ENCODE measurements at places on chromosomes 4 and X.

- H3K36me3 ChIP-seq: no peaks in the 10 kb centered on the region
- no peaks in the 10 kb centered on the region for H3K27me3 ChIP-seq
- H3K4me1 ChIP-seq: peaks cover 79% of the 10 kb centered on the region
- DNase-seq: no peak
- H3K27ac ChIP-seq: peak overlapping the region; percentile 95
These were observed 557.6 kb upstream of the DIPK2B start for GRCh38 chrX:45758319-45758718.

- no peak overlapping the region for H3K27ac ChIP-seq
- H3K4me3 ChIP-seq: no peak overlapping the region
- DNase-seq: no peak
- H3K27me3 ChIP-seq: no peaks in the 10 kb centered on the region
These were observed 1011.7 kb upstream of the PCDH7 start for GRCh38 chr4:29708473-29708872.

DNA sequence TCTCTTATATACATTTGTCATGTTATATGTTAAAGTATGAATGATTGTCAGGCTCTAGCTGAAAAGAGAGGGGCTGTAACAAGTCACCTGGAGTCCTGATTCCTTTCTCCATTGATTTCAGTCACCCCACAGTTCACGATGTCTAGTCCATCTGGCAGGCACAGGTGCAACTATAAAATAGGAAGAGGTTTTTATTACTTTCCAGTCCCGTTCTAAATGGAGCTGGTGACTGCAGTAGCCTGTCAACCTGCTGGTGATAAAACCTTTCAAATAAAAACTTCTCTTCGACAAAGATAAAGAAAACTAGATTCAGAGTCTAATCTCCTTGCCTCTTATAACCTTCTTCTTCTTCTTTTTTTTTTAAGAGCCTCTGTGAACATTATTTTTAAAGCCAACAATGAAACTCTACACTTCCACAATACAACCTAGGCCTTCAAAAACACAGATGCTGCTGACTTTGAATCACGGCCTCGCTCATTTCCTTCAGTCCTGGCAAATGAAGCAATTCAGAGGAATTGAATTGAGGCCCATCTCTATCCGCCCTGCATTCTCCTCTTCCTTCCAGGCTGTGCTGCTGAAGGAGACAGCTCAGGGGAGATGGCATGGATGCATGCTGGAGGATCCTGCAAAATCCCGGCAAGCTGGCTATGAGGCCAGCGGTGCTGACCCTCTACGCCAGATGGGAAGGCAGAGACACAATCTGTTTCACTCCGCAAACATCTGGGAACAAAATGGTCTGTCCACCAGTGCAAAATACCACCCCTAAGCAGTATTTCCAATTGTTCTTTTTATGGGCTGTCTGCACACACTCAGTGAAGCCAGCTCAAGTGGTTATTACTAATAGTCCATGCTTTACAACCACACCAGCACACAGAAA is 27.3 kb upstream of the CDKN2AIP start:
- H3K4me1 ChIP-seq: no peaks in the 10 kb centered on the region
- no peak for DNase-seq
- H3K36me3 ChIP-seq: no peaks in the 10 kb centered on the region

DNA sequence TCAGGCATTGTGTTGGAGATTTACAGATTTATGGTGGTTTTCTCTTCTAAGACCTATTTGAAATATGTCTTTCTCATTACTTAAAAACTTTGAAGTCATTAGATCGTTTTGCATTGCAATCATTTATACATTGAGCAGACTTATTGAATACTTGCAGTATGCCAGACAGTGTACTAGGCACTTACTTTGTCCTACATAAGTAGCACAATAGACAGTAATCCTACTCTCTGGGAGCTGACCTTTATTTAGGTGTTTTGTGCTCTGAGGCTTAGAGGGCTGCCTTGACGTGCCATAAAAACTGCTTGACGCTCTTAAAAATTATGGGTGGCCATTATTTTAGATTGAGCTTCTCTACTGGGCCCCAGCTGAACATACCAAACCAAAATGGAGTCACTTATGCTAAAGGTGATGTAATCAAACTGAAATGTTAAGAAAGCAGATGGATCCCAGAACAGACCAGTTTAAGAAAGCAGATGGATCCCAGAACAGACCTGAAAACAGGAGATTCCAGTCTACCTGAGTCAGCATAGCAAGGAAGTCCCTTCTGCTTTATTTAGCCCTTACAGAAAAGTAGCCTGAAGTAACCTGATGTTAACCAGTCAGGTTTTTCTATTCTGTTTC is 42.4 kb downstream of the PTTG2 start:
- peaks cover 4% of the 10 kb centered on the region for H3K36me3 ChIP-seq
- no peaks in the 10 kb centered on the region for H3K27me3 ChIP-seq
- no peak overlapping the region for H3K4me3 ChIP-seq
- DNase-seq: no peak

- H3K27me3 ChIP-seq: no peaks in the 10 kb centered on the region
- peak overlapping the region; percentile 21 for H3K4me3 ChIP-seq
- peak overlapping the region; percentile 59 for H3K27ac ChIP-seq
- DNase-seq: no peak
- peaks cover 38% of the 10 kb centered on the region for H3K4me1 ChIP-seq
These were observed 908 bp upstream of the TLR6 start for GRCh38 chr4:38857354-38858096.

- H3K27ac ChIP-seq: no peak overlapping the region
- H3K4me3 ChIP-seq: no peak overlapping the region
- H3K36me3 ChIP-seq: no peaks in the 10 kb centered on the region
- DNase-seq: no peak
- no peaks in the 10 kb centered on the region for H3K27me3 ChIP-seq
- H3K4me1 ChIP-seq: no peaks in the 10 kb centered on the region
These were observed 103.1 kb upstream of the PCDH7 start for GRCh38 chr4:30616942-30617646.

DNA sequence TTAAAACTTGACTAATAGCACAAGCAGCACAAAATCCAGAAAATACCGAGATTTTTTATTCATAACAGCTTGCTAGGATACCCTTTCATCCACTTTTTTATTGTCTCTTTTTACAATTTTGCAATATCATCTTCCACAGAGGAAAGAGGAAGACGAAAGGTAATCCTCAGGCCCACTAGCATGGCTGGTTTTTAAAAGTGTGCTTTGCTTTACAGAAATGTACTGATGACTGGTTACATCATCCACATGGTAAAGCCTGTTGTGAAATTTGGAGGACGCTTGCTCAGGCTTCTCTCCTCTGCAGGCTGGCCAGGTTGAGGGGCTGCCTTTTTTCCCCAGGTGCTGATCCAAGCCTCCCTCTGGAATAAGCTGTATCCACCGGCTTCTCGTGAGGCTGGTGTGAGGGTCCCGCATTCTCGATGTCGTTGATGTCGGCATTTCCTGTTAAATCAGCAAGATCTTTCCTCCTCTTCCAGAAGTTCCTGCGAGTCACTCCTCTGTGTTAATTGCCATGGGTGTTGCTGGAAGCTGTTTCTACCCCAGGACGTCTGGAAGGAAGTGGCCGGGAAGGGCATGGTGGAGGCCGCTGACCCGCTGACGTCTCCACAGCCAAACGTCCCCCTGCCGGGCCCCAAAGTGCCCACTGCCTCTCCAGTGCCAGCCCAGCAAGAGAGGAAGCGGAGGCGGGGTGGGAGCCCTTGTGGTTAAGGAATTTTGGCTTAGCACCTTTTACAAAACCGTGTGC is 5.8 kb upstream of the DGKQ start:
- DNase-seq: no peak
- H3K4me3 ChIP-seq: no peak overlapping the region
- H3K4me1 ChIP-seq: peaks cover 6% of the 10 kb centered on the region
- no peaks in the 10 kb centered on the region for H3K27me3 ChIP-seq
- no peak overlapping the region for H3K27ac ChIP-seq
- H3K36me3 ChIP-seq: no peaks in the 10 kb centered on the region

- no peaks in the 10 kb centered on the region for H3K36me3 ChIP-seq
- no peak for DNase-seq
- no peaks in the 10 kb centered on the region for H3K27me3 ChIP-seq
These were observed 94.7 kb upstream of the CBLL2 start for GRCh38 chrX:22177950-22178515.

GRCh38 chr4:92303621-92304027 is at the start of gene GRID2:
TSS of gene GRID2 (plus strand) at chr4:92303966.
- H3K4me1 ChIP-seq: peaks cover 9% of the 10 kb centered on the region
- H3K27ac ChIP-seq: no peak within 1 kb of the TSS
- H3K36me3 ChIP-seq: no peaks in the 10 kb centered on the region
- DNase-seq: no peak
- H3K27me3 ChIP-seq: peaks cover 9% of the 10 kb centered on the region
- no peak within 1 kb of the TSS for H3K4me3 ChIP-seq

GRCh38 chr4:155569960-155570515 is 96.6 kb upstream of the GUCY1A1 start:
- no peak for DNase-seq
- no peak overlapping the region for H3K27ac ChIP-seq
- no peaks in the 10 kb centered on the region for H3K4me1 ChIP-seq
- H3K4me3 ChIP-seq: no peak overlapping the region
- no peaks in the 10 kb centered on the region for H3K27me3 ChIP-seq
- no peaks in the 10 kb centered on the region for H3K36me3 ChIP-seq

- peaks cover 4% of the 10 kb centered on the region for H3K36me3 ChIP-seq
- H3K4me1 ChIP-seq: peaks cover 11% of the 10 kb centered on the region
- H3K27ac ChIP-seq: no peak overlapping the region
- H3K27me3 ChIP-seq: no peaks in the 10 kb centered on the region
- no peak for DNase-seq
- H3K4me3 ChIP-seq: no peak overlapping the region
These were observed 21.9 kb downstream of the AP1AR start for GRCh38 chr4:112253382-112254000.

Measured in naive thymus-derived CD8-positive, alpha-beta T cell (primary cell).